NCI-H187 treated with DMSO at 0.1 percent for 48 hours (cell line): ENCODE measurements at places on chromosomes 13 and 19.

DNA sequence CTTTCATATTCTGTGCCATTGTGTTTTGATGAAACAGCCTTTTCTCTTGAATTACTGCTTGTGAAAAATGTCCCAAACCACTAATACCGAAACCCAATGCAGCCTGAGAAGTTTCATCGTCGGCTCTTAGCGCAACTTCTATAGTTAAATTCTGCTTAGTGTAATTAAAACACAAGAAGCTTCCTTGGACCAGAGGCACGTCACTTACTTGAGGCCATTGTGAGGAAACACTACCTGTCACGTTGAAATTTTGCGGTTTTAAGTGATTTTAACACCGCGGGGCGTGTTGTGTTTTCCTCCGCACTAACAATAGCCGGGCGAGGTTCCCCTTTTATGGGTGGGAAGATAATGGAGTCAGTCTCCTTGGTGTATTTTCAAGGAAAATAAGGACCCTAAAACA is 70.9 kb downstream of the GGACT start:
- no peak for DNase-seq

DNA sequence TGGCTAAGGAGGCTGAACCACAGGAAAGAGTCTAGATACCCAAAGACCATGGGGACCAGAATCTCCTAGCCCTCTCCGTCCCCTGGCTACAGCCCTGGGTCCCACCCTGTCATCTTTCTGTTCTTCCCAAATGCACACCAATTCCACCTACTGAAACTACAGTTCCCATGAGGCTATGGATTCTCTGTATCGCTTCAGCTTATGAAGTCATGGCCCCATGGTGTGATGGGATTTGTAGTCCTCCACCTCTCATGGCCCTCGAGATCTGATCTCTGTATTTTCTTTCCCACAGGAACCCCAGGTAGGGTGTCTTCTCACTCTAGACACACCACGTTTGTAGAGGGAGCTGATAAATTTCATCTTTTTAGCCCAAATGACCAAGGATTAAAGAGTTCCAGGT is 11.8 kb downstream of the PTPRH start:
- DNase-seq: no peak

GRCh38 chr13:25753976-25754375 is 297.8 kb downstream of the SHISA2 start:
- no peak for DNase-seq

DNA sequence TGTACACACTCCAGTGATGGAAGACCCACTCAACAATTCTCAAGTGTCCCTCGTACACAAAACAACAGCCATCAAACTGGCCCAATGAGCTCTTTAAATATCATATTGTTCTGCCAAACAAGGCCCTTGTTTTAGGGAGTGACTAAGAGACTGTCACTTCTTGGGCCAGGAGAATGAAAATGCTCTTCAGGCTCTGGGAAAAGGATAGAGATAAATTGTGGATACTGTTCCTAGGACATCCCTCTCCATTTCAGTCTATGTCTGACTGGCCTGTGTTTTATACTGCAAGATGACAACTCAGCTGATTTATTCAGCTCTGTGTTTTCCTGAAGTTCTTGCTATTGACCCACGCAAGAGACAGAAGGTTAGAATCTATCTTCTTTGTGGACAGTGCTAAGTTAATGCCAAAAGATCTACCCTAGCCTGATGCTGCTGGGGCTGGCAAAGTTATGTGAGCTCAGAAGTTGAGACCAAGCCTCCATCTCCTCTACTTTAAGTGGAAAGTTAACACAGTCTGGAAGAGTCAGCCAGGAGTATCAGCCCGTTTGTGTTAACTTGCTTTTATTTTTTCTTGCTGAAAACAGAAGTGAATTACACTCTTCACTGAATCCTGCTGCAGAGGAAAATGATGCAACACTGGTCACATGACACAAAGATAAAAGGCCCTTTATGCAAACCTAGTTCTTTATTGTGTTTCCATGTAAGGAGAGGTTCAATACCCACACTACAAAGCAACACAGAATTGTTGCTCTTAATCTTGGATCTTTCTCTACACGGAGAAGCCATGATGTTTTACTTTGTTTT is 14.6 kb downstream of the FRY start:
- DNase-seq: peak; percentile 77

GRCh38 chr13:42110410-42111155 is 62.1 kb downstream of the DGKH start:
- peak; percentile 24 for DNase-seq

- no peak for DNase-seq
Observed at GRCh38 chr19:45403781-45404556, 900 bp downstream of the PPP1R13L start.

DNA sequence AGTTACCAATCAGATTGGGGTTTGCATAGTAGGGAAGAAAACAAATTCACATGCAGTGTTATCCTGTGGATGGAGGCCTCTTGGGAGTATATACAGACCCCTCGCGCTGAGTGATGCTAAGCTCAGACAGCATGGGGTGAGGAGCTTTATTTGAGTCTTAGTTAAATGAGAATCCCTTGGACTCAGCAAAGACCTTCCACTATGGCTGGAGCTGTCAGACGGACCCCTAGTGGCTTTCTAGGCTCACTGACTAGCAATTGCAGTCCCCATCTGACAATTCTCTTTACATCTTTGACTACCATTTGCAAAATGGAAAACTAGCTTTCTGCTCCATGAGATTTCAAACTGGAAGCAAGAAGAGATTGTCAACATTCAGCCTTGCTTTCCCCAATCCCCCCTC is 90.4 kb downstream of the STOML3 start:
- no peak for DNase-seq

GRCh38 chr13:36282821-36283432 is 14.7 kb downstream of the CCDC169 start:
- no peak for DNase-seq

- no peak for DNase-seq
Observed at GRCh38 chr13:49998714-49999624, 2.1 kb downstream of the TRIM13 start.
